Motor neuron (in vitro differentiated cells): ENCODE measurements at places on chromosomes 2 and 18. TPM values are rescaled to one million over a fixed set of nuclear protein-coding genes. Genes with fewer than 3 reads are reported as not detected.

Gene CHRND
- 0.21 and 0.23 TPM in 2 replicates for total RNA-seq

Gene LAMA3
- 4.0 and 4.3 TPM in 2 replicates for total RNA-seq

Gene TCF23
- total RNA-seq: 0.14 and 0.25 TPM in 2 replicates

Gene NEU4
- 1.0 and 1.3 TPM in 2 replicates for total RNA-seq

Gene ABCG8
- total RNA-seq: 0.16 and 0.20 TPM in 2 replicates

Gene FAM237A
- 0.33 and 0.39 TPM in 2 replicates for total RNA-seq

Gene CCDC141
- total RNA-seq: 0.85 TPM in 1 of 2 replicates, not detected in the other

Gene LRRTM4
- 0.15 TPM in 1 of 2 replicates, not detected in the other for total RNA-seq

Gene HMSD
- 0.50 TPM in 1 of 2 replicates, not detected in the other for total RNA-seq

Gene EML4
- total RNA-seq: 28.5 and 29.1 TPM in 2 replicates

Gene CIB4
- not detected in 2 replicates for total RNA-seq

Gene OSBPL1A
- total RNA-seq: 34.4 and 36.3 TPM in 2 replicates

Gene CNDP1
- total RNA-seq: 1.4 TPM in 1 of 2 replicates, not detected in the other

Gene ESPNL
- 0.31 and 1.3 TPM in 2 replicates for total RNA-seq
